ENCODE measurements at places on chromosomes 6 and 20. TPM values are rescaled to one million over a fixed set of nuclear protein-coding genes. Genes with fewer than 3 reads are reported as not detected.

DNA sequence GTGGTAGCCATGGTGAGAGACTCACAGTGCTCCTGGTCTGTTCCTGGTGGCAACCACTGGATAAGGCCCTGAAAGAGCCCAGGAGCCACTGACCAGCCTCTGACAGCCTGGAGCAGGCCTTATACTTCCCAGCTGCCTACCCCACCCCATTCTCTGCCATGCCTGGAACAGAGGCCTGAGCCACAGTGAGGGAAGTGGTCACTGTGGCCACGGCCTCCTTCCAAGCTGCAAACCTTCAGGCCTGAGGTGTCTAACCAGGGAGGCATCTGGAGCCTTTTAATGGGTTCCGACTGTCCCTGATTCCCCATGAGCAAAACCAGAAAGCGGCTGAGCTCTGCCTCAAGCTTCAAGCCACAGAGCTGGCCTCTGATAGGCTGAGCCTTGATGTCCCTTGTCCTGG is 113.0 kb upstream of the SIRPA start:
- no peak for DNase-seq

- DNase-seq = no peak
Measured at GRCh38 chr6:161353208-161353613, 79.3 kb upstream of the AGPAT4 start.

DNA sequence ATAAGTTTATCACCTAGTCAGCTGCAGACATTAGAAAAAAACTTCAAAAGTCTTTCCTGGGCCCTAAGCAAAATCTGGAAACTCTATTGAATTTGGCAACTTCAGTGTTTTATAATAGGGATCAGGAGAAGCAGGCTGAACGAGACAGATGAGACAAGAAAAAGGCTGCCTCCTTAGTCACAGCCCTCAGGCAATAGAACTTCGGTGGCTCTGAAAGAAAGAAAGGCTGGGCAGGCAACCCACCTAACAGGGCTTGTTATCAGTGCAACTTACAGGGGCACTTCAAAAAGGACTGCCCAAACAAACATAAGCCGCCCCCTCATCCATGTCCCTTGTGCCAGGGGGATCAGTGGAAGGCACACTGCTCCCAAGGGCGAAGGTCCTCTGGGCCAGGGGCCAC is 657.9 kb upstream of the HS3ST5 start:
- DNase-seq = no peak

The SCRT2 gene
- not detected for total RNA-seq

The EBF4 gene
- total RNA-seq = 10.2 TPM

The FARS2 gene
- total RNA-seq = 22.1 TPM

DNA sequence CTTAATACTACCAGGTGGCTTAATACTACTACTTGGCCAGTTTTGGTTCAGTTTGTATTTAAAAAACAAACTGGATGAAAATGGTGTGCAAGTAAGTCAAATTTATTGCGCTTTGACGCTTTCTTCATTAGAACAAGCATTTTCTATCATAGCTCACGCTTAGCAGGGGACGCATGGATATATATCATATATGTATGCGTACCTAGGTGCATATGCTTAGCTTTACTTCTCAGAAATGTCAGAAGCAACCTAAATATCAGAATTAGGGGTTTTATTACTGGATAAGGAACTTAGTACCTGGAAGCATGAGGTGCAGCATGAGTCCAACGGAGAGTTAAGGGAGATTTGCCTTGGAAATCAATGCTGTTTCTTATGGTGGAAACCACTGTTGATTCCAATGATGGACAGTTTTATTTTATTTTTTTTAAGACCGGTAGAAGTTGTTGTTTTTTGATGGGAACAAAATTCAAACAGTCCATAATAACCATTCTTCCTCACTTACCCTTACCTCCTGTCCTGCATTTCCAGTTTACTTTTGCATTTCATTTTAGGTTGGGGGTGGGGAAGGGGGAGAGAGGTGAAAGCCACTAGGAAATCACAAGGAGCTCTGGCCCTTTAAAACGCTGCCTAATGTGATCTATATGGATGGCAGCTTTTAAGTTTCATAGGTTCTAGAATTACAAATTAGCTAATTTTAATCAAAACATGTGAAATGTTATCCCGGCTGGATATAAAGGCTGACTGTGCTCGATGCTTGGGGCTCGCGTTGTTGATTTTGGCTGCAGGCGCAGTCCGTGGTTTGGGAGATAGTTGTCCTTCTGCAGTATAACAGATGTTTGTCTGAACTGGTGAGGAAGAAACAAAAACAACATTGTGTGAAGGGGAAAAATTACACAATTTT is 2.1 kb downstream of the SOBP start:
- peak; percentile 70 for DNase-seq

The VNN1 gene
- total RNA-seq = 7.5 TPM

The COL10A1 gene
- total RNA-seq = 0.50 TPM

The TUBB2B gene
- 34.2 TPM for total RNA-seq

DNA sequence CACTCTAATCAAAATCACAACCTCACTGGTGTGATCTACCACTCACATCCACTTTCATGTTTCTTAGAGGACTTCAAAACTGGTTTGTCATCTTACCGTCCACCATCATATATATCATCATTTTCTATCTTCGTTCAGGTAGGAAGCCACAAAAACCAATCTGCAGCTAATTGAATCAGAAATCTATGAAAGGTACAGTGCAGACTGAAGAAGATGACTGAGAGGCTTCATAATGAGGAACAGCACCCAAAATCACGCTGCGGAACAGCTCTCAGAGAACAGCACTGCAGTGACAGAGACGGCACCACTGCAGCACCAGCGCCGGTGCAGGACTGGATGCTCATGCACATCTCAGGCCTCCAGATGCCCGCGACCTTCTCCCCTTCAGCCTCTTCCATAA is 13.0 kb downstream of the GMDS start:
- no peak for DNase-seq

- no peak for DNase-seq
Measured at GRCh38 chr6:165972139-165972802, 195.4 kb downstream of the TBXT start.

DNA sequence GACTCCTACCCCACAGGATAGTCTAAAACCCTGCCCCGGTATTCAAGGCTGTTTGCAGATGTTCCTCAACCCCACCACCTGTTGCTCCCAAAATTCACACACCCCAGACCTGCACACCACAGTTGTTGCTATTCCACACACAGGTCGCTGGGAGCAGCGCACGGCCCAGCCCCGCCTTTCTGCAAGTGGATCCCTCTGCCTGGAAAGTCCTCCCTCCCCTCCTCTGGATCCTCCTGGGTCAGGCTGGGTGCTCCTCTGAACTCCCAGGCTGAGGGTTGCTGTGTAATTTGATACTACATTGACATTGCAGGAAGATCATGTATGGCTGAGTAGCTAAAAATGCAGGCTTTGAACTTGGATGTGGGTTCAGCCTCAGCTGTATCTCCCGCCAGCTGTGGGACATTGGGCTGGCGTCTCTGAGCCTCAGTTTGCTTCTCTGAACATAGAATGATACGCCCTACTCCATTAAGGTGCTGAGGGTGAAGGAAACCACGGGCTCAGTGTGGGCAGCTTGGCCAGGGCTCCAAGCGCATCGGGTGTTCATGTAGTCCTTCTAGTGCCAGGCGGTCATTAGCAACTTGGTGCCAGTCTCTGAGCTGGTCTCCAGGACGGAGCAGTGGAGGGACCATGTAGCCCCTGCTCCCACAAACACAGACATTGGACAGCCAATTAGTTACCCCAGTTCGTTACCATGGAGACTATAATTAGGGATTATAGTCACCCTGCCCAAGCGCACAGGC is 13.9 kb upstream of the CCN5 start:
- DNase-seq = peak; percentile 63

DNA sequence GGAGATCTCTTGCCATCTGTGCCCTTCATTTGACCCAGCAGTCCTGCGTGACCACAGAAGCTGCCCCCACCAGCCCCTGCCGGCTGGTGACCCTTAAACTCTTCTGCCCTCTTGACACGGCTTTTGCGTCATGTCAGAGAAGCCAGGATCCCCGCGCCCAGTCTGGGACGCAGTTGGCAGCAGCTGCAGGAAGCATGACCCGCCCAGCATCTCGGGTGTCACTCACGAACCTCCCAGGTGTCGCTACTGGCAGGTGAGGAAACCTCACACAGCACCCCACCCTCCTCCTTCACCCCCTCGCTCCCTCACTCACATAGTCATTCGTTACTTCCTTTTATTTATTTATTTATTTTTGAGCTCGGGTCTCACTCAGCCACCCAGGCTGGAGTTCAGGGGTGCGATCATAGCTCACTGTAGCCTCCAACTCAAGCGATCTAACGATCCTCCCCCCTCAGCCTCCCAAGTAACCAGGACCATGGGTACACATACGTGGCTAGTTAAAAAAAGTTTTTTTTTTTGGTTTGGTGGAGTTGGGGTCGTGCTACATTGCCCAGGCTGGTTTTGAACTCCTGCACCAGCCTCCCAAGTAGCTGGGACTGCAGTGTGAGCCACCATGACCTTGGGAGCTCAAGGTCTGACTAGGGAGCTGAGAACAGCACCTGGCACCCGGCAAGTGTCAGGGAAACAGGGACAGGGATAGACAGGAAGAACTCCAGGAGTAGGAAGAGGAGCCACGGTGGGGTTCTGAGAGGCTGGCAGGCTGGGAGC is 14.1 kb upstream of the SPDEF start:
- no peak for DNase-seq

DNA sequence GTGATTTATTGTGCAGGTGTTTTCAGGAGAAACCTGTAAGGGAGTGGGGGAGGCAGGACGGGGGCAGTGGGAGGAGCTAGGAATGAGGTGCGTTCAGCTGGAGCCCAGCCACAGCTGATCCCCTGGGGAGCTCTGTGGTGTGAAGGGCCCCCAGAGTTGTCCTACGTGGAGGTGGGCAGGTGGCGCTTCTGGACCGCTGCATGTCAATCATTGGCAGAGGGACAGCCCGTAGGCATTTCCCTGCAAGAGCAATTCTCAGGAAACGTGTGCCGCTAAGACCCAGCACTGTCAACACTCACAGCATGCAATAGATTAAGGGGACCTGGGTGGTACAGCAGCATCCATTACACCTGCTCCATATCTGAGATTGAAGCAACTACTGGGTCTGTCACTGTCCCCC is 88.0 kb downstream of the PRND start:
- peak; percentile 63 for DNase-seq

- no peak for DNase-seq
Measured at GRCh38 chr20:36467076-36467999, 74.0 kb upstream of the MYL9 start.

The ADTRP gene
- total RNA-seq = 2.7 TPM

- DNase-seq = no peak
Measured at GRCh38 chr20:48781634-48782033, 46.2 kb downstream of the PREX1 start.

- peak; percentile 50 for DNase-seq
Measured at GRCh38 chr6:37019065-37019450, 13.6 kb downstream of the FGD2 start.

DNA sequence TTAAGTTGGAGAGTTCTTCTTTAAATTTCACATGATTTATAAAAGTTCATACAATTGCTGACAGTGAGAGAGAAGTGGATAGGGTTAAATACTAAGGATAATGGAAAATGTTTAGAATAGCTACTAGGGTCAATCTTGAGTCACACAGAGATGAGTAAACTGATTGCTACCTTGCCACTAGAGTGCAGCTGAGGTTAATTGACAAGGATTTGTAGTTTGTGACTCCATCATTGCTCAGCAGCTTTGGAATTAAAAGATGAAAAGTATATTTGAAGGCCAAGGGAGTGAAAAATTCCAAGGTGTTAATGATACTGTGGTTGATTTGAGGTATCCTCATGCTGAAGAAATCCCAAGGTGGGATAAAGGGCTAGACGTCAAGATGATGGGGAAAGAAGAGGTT is 524.0 kb downstream of the UTRN start:
- DNase-seq = no peak

The PACSIN1 gene
- 1.7 TPM for total RNA-seq

The OR2H2 gene
- total RNA-seq = not detected

- no peak for DNase-seq
Measured at GRCh38 chr6:125151700-125152099, 1.9 kb upstream of the TPD52L1 start.

DNA sequence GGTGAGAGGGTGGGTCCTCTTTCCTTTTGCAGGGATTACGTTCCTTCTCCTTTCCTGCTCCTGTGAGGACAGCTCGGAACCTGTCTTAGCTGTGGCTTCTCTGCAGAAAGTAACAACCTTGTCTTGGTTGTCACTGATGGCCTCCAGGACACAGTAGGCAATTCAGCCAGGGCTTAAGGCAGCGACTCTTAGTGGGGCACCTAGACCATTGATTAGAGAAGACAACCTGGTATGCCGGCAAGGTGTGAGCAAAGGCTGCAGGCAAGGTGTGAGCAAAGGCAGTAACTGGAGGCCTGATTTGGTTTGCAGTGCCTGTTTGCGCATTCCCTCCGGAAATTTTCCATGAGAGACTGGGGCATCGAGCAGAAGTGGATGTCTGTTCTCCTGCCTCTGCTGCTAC is 37.6 kb downstream of the DYNLT1 start:
- no peak for DNase-seq

The PRKN gene
- 10.4 TPM for total RNA-seq

The VSTM2L gene
- total RNA-seq = 4.1 TPM

GRCh38 chr20:45408646-45409213 is 641 bp downstream of the DBNDD2 start:
- DNase-seq = no peak

GRCh38 chr6:159196430-159196975 is 27.3 kb downstream of the FNDC1 start:
- DNase-seq = no peak

DNA sequence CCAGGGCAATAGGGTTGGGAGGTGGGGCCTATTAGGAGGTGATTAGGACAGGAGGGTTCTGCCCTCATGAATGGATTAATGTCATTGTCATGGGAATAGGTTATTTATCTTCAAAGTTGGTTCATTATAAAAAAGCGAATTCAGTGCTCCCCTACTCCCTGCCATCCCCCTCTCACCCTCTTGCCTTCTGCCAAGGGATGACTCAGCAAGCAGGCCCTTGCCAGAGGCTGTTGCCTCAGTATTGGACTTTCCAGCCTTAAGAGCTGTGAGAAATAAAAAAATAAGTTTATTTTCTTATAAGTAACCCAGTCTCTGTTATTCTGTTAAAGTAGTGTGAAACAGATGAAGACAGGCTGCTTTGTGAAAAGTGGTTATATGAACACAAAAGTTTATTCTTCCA is 381.1 kb upstream of the ZFP64 start:
- no peak for DNase-seq

The UBE2V1 gene
- total RNA-seq = 99.1 TPM

DNA sequence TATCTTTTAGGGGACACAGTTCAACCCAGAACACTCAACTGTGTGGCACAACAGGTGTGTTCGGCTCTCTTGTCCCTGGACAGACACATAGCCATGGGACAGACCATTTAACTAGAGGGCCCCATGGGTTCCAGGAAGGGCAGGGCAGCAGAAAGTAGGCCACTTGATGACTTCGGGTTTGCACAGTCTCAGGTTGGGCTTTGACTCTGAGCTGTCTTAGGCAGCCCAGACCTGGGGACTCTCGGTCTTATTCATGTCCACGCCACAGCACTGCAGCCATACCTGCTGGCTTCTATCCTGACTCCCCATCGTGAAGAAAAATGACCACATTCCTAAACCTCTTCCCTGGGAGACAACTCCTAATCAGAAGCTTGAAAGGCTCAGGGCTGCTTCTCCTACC is 146.1 kb upstream of the AKAP12 start:
- no peak for DNase-seq

DNA sequence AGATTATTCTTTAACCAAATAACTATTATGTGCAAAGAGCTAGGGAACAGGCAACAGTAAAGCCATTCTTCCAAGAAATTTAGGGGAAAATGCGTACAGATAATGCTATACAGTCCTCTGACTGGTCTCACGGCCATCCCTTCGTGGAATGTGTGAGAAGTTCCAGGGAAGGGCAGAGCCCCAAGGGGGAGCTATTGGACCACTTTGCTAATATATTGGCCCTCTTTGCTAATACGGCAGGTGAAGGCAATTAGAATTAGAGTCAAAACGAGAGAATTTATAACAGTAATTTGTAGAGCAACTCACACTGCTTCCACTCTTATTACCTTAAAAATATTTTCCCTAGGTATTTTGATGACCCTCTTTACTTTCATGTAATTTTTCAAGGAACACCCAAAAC is 140.4 kb downstream of the IMPG1 start:
- peak; percentile 72 for DNase-seq
